ENCODE measurements at places on chromosomes 5 and 9. TPM values are rescaled to one million over a fixed set of nuclear protein-coding genes. Genes with fewer than 3 reads are reported as not detected.
A peak's percentile ranks its signal among the peaks of the same experiment; 100 is the strongest.

- DNase-seq, result no peak
Observed at GRCh38 chr5:5644249-5644648, 221.8 kb downstream of the ICE1 start.

DNA sequence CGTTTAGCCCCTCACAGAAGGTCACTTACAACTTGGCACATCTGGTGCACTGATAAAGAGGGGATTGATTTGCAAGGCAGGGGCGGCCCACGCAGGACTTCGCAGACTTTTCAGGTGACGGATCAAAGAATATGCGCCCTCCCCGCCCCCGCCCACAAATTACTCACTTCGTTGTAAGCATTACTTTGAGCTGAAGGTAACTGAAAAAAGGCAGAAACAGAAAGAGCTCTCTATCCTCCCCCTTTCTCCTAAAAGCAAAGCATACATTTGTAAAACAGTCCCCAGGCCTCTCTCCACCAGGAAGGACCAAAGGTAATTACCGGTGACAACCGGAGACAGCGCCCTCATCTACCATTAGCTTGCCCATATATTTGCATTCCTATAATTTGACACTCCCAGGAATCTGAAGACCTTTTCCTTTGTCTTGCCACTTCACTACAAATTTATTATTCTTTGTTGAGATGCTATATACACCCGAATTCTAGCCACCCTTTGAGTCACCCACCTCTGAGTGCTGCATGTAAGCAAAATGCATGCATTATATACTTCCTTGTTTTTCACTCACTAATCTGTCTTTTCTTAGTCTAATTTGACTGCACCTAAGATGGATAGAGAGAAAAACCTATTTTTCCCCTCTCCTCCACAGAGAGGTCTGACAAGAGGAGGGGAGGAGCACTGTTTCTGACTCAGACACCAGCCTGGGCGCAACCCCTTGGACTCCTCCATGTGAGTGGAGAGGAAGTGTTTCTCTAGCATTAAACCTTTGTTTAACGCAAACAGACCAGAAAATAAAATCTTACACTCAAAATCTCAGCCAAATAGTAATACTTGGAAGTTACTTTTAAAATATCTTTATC is 74.7 kb upstream of the SPIN1 start:
- peak; percentile 64 for DNase-seq

Gene SPARC
- 4,600 TPM for total RNA-seq

DNA sequence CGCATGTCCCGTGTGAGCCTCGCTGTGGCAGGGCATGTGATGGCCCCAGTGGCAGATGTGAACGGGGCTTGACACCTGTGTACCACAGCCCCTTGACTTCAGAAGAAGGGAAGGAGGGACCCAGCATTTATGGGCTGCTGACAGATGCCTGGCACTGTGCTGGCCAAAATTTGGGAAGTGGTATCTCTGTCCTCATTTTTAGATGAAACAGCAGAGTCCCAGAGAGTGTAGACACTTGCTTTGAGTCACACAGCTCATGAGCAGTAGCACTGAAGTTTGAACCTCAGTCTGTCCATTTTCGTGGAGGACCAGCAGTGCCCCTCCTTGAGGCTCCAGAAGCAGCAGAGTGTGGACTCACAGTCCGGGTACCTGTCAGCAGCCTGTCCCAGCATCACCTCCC is 16.5 kb downstream of the NEK6 start:
- DNase-seq, result no peak

GRCh38 chr5:107634981-107635848 is 35.5 kb downstream of the EFNA5 start:
- DNase-seq, result no peak

DNA sequence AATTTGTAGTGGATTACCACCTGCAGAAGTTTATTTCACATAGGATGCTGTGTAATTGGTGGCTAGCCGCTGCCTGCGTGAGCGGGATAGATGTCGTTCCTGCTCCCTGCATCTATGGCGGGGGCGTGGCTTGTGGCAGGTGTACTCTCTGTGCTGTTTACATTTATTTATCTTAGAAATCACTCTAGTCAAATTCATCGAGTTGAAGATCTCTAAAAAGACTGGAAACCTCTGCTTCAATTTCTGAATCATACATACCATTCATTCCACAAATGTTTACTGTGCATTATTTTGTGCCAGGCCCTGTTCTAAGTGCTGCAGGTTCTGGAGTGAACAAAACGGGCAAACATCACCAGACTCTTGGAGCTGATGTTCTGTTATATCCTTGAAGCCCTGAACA is 11.9 kb downstream of the ROPN1L start:
- DNase-seq, result peak; percentile 82

Gene PCDHGA5
- total RNA-seq, result 2.7 TPM

Gene CTNND2
- not detected for total RNA-seq

Gene ENTR1
- 37.4 TPM for total RNA-seq

GRCh38 chr5:89724379-89725095 is 685.0 kb downstream of the CETN3 start:
- no peak for DNase-seq

Gene C5orf52
- not detected for total RNA-seq

- no peak for DNase-seq
Observed at GRCh38 chr5:65255294-65255693, 226.4 kb downstream of the ADAMTS6 start.

DNA sequence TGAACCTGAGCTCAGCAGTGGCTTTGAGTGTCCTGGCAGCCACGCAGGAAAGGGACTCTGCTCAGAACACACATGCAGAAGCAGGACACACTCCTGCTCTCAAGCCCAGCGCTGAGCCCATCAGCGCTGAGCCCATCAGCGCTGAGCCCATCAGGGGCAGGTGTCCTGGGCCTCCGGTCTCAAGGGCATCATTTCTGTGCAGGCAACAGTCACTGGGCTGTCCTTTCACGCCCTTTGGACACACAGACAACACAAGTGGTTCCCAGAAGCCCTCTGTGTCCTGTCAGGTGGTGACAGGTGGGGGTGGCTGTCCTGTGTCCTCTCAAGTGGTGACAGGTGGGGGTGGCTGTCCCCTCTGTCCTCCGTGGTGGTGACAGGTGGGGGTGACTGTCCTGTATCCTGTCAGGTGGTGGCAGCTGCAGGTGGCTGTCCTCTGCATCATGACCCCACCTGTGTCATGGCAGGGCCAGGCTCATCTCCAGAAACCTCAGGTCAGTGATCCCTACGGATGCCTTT is 39.0 kb upstream of the CLPTM1L start:
- DNase-seq, result peak; percentile 83

DNA sequence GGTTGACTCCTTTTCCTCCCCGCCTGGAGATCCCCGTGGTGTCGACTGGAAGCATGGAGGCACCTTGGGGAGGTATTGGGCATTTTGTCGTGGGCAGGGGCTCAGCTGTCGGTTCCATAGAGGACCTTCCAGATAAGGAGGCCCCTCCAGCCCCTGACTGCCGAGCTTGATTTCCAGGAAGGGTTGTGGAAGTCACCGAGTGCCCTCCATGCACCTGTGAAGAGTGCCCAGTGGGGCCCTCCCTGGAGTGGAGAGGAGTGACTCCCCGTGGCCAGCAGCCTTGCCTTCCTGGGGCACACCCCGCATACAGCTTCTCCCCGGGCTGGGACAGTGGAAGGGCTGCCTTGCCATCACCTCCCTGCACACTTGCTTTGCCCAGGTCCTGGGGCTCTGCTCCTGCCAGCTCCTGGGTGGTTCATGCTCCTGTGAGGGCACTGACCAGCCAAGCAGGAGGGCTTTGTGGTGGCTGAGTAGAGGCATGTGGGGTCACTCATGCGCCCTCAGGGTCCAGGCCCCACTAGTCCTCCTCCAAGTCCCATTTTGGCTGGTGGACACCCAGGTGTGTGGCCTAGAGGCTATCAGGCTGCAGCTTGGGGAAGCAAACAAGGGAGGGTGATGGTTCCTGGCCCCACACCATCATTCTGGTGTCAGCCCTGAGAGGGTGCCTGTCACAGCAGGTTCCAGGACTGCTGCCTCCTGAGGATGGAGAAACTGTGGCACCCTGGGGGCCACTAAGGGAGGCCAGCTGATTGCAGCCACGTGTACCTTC is 133.0 kb downstream of the WNK2 start:
- DNase-seq, result peak; percentile 65

Gene PCDHB3
- total RNA-seq, result 0.36 TPM

GRCh38 chr5:53884417-53884816 is 324.0 kb downstream of the NDUFS4 start:
- no peak for DNase-seq

DNA sequence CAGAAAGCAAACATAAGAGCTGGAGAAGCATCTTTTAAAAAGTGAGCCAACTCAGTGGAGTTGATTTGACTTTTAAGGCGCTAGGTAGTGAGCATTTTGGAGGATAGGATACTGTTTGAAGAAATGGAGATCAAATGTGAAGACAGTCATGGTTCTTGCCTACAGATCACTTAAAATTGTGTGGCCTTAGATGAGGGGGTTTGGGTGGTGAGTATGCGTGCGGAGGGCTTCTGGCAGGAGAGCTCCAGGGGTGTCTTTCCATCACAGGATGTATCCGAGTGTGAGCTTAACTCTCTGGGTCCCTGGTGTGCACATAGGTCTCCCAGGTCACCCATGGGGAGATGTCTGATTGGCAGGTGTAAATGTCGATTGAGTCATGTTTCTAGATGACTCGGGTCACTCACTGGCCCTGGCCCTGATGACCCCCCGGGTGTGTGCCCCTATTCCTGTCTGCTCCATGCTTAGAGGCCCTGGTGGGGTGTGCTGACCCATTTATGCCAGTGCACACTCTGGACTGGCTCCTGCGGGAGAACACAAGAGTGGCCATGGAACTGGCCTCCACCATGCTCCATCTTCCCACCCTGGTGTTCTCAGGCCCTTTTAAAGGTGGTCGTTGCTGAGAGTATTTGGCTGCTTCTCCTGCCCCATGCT is 274.4 kb downstream of the FSTL4 start:
- peak; percentile 83 for DNase-seq

DNA sequence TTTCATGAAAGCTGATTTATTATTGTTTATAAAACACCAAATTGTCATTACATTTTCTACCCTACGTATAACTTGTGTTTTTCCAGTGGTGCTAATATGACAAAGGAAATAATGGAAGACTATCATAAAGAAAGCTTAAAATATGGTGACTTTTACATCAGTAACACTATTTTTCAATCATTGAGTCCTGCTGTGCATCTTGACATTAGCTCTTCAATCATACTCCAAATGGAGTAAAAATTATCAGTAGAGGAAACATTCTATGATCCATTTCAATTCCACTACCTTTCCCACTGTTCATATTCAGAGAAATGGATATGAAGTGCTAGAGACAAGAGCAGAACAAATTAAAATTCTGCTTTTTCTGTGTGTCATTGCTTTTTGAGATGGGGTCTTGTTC is 536.6 kb downstream of the RAB3C start:
- DNase-seq, result no peak

GRCh38 chr9:21836437-21837161 is 34.2 kb downstream of the MTAP start:
- DNase-seq, result peak; percentile 94

DNA sequence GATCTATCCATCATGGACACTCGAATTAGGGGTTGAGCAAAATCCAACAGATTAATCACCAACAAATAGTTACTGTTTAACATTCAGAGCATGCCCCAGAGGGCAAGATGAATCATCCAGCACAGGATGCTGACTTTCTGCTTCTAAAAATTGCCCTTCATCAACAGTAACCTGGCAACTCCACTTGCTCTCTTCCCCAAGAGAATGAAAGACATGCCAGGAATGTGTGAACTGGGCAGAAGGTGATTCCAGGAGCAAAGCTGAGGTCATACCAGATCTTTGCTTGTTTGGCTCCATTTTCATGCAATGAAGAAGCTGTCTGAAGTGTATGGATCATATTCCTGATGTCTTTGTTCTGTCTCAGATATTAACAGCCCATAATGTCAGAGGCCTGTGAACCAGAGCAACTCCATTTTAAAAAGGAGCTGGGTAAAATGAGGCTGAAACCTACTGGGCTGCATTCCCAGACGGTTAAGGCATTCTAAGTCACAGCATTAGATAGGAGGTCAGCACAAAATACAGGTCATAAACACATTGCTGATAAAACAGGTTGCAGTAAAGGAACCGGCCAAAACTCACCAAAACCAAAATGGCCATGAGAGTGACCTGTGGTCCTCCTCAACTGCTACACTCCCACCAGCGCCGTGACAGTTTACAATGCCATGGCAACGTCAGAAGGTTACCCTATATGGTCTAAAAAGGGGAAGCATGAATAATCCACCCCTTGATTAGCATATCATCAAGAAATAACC is 2.5 kb upstream of the ZNF367 start:
- peak; percentile 91 for DNase-seq

DNA sequence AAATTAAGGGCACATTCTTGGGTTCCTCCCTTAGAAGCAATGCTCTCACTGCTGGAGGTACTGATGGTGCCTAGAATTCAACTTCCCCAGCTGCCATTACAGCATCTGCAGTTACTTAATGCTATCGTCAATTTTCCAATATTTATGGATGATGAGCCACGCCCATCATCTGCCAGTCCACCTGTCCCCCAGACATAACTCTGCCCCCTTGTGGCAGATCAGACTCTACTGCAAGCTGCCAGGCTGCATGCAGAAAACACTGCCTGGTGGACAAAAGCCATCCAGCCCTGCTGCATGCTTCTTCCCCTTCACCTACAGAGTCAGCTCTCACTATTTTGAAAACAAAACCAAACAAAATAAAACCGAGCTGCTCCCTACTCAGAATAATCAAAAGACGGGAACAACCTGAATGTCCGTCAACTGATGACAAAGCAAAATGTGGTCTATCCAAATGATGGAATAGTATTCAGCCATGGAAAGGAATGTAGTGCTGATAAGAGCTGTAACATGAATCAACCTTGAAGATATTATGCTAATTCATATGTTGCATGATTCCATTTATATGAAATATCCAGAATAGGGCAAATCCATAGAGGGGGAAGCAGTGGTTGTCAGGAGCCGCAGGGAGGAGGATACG is 66.4 kb downstream of the RETREG1 start:
- no peak for DNase-seq

DNA sequence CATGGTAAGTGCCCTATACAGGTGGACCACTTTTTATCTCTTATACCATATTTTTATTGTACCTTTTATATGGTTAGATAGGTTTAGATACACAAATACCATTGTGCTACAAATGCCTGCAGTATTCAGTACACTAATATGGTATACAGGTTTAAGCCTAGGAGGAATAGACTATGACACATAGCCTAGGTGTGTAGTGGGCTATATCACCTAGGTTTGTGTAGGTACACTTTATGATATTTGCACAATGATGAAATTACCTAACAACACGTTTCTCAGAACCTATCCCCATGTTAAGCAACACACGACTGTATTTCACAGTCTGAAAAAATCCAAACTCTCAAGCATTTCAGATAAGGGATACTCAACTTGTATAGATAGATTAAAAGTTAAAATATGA is 9.6 kb upstream of the PHF24 start:
- DNase-seq, result no peak

Gene PCDHGA2
- 2.7 TPM for total RNA-seq

- no peak for DNase-seq
Observed at GRCh38 chr5:174177531-174177930, 132.0 kb downstream of the NSG2 start.

- DNase-seq, result no peak
Observed at GRCh38 chr9:123097430-123098095, 64.1 kb downstream of the GPR21 start.
